ENCODE measurements at places on chromosomes 5 and 9.
A peak's percentile ranks its signal among the peaks of the same experiment; 100 is the strongest.

GRCh38 chr9:124126648-124127646, 115.4 kb downstream of the LHX2 start:
- peak; percentile 86 for DNase-seq

DNA sequence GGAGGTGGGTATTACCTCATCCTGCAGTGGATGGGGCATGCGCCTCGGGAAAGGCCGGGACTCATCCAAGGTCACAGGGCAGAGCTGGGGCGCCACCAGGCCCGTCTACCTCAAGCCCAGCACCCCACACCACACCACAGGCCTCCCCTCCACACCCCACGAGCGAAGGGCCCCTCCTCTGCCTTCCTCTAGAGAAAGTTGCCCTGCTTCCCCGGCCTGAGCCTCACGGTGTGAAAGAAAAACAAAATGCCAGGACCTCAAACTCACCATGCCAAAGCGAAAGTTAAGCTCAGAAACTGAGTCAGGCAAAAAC, 161.1 kb downstream of the COL23A1 start:
- no peak for DNase-seq

GRCh38 chr9:1179366-1179765, 129.2 kb downstream of the DMRT2 start:
- no peak for DNase-seq

DNA sequence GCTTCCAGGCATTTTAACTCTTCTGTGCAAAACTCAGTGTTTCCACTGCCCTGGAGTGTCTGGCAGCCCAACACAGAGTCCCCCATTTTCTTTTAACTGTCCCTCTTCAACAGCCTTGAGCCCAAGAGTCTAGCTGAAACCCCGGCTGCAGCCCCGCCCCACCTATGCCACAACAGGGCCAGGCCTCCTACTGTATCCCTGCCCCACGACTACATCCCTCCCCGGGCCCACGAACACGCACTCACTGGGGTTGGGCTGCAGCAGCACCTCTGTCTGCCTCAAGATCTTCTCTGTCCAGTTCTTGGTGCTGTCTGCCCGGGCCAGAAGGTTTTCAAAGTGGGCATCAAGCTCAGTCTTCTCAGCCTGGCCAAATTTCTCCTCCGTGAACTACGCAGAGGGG, 6.1 kb downstream of the SH3GLB2 start:
- DNase-seq = no peak

GRCh38 chr5:5318426-5319190, 103.9 kb upstream of the ICE1 start:
- DNase-seq = no peak

Data from dermis blood vessel endothelial cell (primary cell).